ENCODE measurements at places on chromosomes 5 and 9.
A peak's percentile ranks its signal among the peaks of the same experiment; 100 is the strongest.

GRCh38 chr5:97142521-97143254, at the start of gene LIX1:
Gene LIX1, minus strand, starts transcription at chr5:97142611. Its CDS starts 35 bp downstream, at chr5:97142576.
- H3K4me3 ChIP-seq = no peak within 1 kb of the TSS
- no peaks in the 10 kb centered on the region for H3K27me3 ChIP-seq
- no peak within 1 kb of the TSS for H3K27ac ChIP-seq
- peak; percentile 51 for DNase-seq
- H3K4me1 ChIP-seq = no peaks in the 10 kb centered on the region

- no peak overlapping the region for H3K27ac ChIP-seq
- no peaks in the 10 kb centered on the region for H3K36me3 ChIP-seq
- H3K4me3 ChIP-seq = no peak overlapping the region
- peaks cover 3% of the 10 kb centered on the region for H3K4me1 ChIP-seq
Observed at GRCh38 chr5:176400382-176401156, 12.0 kb downstream of the HIGD2A start.

DNA sequence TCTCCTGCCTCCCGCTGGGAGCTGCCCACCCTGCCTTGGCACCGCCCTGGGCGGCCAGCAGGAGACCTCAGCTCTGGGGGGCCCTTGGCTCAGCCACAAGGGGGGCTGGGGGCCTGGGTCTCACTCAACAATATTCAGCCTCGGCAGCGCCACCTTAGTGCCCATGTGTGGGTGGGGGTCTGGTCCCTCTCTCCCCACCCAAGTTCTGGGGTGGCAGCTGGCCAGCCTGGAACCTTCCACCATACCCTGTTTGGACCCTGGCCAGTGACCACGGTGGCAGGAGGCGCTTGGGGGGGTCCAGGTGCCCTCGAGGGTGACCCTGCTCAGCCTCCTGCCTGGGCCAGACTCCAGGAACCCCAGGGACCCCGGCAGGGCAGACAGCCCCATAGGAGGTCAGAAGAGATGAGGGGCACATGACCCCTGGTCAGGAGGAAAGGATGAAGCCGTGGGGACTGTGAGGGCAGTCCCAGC, 22.2 kb downstream of the NKD2 start:
- H3K4me1 ChIP-seq = no peaks in the 10 kb centered on the region
- H3K27ac ChIP-seq = no peak overlapping the region
- H3K4me3 ChIP-seq = no peak overlapping the region
- H3K27me3 ChIP-seq = no peaks in the 10 kb centered on the region
- no peak for DNase-seq
- H3K36me3 ChIP-seq = no peaks in the 10 kb centered on the region

DNA sequence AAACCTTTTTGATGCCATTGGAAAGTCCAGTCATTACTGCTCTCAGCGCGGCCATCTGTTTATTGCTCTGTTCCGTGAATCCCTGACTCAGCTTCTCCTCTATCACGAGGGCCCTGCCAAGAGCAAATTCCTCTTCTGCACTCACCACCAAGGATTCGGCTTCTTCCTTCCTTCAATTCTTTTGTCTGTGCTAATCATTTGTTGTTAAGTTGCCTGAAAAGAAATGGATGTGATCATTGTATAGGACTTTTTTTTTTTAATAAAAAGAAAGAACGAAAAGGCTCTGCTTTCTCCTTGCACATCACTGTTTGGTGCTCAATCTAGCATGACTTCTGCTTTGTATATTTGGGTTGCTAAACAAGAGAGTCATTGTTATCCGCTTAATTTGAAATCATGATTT, 128.7 kb upstream of the PIK3R1 start:
- H3K27me3 ChIP-seq = no peaks in the 10 kb centered on the region
- DNase-seq = peak; percentile 3
- H3K4me1 ChIP-seq = peaks cover 18% of the 10 kb centered on the region
- no peak overlapping the region for H3K27ac ChIP-seq

- DNase-seq = no peak
- no peaks in the 10 kb centered on the region for H3K36me3 ChIP-seq
- H3K4me1 ChIP-seq = no peaks in the 10 kb centered on the region
- H3K4me3 ChIP-seq = no peak overlapping the region
- no peaks in the 10 kb centered on the region for H3K27me3 ChIP-seq
- H3K27ac ChIP-seq = no peak overlapping the region
Observed at GRCh38 chr5:14415024-14415697, 166.4 kb upstream of the OTULINL start.

- H3K4me1 ChIP-seq = no peaks in the 10 kb centered on the region
- DNase-seq = no peak
Observed at GRCh38 chr5:126335886-126336285, 87.3 kb upstream of the GRAMD2B start.

Measured in thyroid gland (tissue), 4 donors.